ENCODE measurements at places on chromosomes 2 and 18. TPM values are rescaled to one million over a fixed set of nuclear protein-coding genes. Genes with fewer than 3 reads are reported as not detected.

- no peaks in the 10 kb centered on the region for H3K4me1 ChIP-seq
- H3K27me3 ChIP-seq = no peaks in the 10 kb centered on the region
- H3K4me3 ChIP-seq = no peak overlapping the region
- no peak overlapping the region for H3K27ac ChIP-seq
- no peaks in the 10 kb centered on the region for H3K36me3 ChIP-seq
- no peak for DNase-seq
Measured at GRCh38 chr18:4284528-4284927, 170.6 kb downstream of the DLGAP1 start.

TMEM163 gene
- 0.62 TPM for total RNA-seq

LIPG gene
- total RNA-seq = 9.1 TPM

IL1RL1 gene
- 8.1 TPM for total RNA-seq

- peak; percentile 75 for DNase-seq
- H3K4me3 ChIP-seq = no peak overlapping the region
- no peaks in the 10 kb centered on the region for H3K27me3 ChIP-seq
- peak overlapping the region; percentile 51 for H3K27ac ChIP-seq
- H3K4me1 ChIP-seq = no peaks in the 10 kb centered on the region
- H3K36me3 ChIP-seq = no peaks in the 10 kb centered on the region
Measured at GRCh38 chr2:189092936-189093335, 86.6 kb downstream of the COL5A2 start.

UNC80 gene
- not detected for total RNA-seq

TUBB8B gene
- not detected for total RNA-seq

- no peak overlapping the region for H3K4me3 ChIP-seq
- H3K27ac ChIP-seq = no peak overlapping the region
- H3K36me3 ChIP-seq = no peaks in the 10 kb centered on the region
- DNase-seq = no peak
Measured at GRCh38 chr2:194672994-194673393, 984.0 kb upstream of the SLC39A10 start.

DNA sequence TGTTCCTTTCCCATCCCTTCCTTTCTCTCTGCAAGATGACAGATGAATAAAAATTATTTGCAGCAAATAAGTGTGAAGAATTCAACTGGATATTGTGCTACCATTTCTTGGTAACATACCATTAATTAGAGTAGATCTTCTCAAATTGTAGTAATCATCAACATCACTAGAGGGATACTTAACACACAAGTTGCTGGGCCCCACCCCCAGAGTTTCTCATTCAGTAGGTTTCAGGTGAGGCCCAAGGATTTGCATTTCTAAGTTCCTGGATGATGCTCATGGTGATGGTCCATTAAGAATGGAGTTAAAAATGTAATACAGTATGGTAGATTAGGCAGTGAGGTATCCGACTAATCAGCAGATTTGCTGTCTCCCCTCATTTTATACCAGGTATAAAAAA is 594.0 kb downstream of the ERBB4 start:
- no peaks in the 10 kb centered on the region for H3K36me3 ChIP-seq
- no peaks in the 10 kb centered on the region for H3K27me3 ChIP-seq
- no peak for DNase-seq
- no peak overlapping the region for H3K4me3 ChIP-seq
- no peak overlapping the region for H3K27ac ChIP-seq
- no peaks in the 10 kb centered on the region for H3K4me1 ChIP-seq

CNRIP1 gene
- 40.7 TPM for total RNA-seq

DNA sequence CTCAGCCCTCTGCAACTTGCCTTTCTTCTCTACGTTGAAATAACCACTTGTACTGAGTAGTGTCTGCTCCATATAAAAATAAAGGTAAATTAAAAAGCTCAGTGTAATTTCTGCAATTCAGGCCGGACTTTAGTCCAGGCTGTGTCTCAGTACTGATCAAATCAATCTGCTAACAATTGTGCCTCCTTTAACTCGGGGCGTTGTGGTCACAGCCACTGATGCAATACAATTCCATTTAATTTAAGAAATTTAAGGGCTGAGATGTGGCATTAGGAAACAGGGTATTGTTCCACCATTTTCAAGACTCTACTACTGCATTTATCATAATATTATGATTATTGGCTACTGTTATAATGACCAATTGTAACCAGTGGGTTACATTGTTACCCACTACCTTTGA is 60.0 kb upstream of the NPAS2 start:
- H3K27me3 ChIP-seq = no peaks in the 10 kb centered on the region
- no peak overlapping the region for H3K27ac ChIP-seq
- DNase-seq = no peak
- H3K4me1 ChIP-seq = peaks cover 2% of the 10 kb centered on the region
- no peaks in the 10 kb centered on the region for H3K36me3 ChIP-seq

- H3K4me1 ChIP-seq = no peaks in the 10 kb centered on the region
- H3K4me3 ChIP-seq = no peak overlapping the region
- no peaks in the 10 kb centered on the region for H3K36me3 ChIP-seq
- no peak overlapping the region for H3K27ac ChIP-seq
Measured at GRCh38 chr18:68564351-68564750, 150.6 kb downstream of the TMX3 start.

TSN gene
- 37.7 TPM for total RNA-seq

Measured in aorta (tissue), 5 donors.